ENCODE measurements at places on chromosomes 11 and 22.

GRCh38 chr22:49574881-49575702 lies 252.6 kb downstream of the BRD1 start:
- no peak for DNase-seq

- no peak for DNase-seq
Measured at GRCh38 chr11:86119906-86120305, 51.0 kb upstream of the PICALM start.

- no peak for DNase-seq
Measured at GRCh38 chr22:21919526-21920307, 32.9 kb downstream of the PPM1F start.

- no peak for DNase-seq
Measured at GRCh38 chr11:19161651-19162050, 40.1 kb downstream of the CSRP3 start.

- DNase-seq: no peak
Measured at GRCh38 chr11:11306855-11307254, 46.2 kb downstream of the CSNK2A3 start.

GRCh38 chr11:85076535-85077330 lies 550.4 kb downstream of the DLG2 start:
- DNase-seq: no peak

DNA sequence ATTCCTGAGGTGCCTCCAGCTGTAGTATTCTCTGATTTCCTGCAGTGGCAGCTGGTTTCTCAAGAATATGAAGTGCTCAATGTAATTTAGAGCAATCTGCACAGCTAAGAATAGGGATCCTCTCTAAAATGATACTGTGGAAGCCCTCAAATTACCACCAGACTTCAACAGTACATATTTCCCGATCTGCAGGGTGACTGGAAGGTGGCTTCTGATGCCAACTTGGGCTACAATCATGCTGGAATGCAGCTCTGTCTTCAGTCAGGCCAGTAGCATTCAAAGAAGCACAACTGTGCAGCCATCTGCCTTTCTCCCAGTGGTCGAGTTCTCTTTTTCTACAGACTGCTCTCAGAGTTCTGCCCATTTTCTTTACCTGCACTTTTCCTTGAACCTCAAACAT lies 55.5 kb upstream of the CD5 start:
- no peak for DNase-seq

DNA sequence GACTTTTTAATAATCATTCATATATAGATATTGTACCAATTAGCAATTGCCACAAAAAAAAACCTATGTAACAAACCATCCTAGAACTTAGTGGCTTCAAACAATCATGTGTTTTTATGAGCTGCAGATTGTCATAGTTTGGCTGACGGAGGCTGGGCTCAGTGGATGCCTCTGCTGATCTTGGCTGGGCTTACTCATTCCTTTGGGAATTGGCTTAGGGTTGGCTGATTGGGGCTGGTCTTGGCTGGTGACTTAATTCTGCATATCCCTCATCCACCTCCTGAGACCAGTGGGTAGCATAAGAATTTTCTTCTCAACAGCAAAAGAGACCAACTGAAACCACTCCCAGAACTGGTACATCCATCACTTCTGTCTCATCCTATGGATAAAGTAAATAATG lies 57.9 kb upstream of the PHF21B start:
- no peak for DNase-seq

DNA sequence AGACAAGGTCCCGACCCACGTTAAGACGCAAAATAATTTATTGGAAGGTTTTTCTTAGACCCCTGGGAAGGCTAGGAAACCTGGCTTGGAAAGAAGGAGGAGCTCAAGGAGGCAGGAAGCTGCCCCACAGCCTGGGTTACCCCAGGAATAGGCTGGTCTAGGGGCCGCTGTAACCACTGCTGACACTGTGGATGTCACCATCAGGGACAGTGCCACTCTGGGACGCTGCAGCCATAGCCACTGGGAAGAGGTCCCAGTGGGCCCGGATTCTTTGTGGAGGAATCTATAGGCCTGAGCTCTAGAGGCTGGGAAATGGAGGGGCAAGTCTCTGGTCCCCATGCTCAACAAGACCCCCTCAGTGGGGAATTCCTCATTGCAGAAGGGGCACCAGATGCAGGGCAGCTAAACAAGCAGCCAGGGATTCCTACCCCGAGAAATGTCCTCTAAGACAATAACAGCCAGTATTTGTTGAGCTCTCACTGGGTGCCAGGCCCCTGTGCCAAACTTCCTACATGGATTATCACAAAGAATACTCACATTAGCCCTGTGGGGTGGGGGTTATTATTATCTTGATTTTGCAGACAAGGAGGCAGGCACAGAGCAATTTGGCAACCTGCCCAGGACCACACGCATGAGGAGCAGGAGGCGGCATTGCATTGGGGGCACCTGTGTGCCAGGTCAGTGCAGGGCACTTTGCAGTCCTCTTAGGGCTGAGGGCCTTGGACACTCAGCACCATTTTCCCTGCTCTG lies 19.5 kb upstream of the CHKA start:
- DNase-seq: no peak

- DNase-seq: no peak
Measured at GRCh38 chr11:27218421-27219038, 144.5 kb downstream of the CCDC34 start.

- no peak for DNase-seq
Measured at GRCh38 chr11:12029119-12029518, 20.7 kb upstream of the DKK3 start.

- DNase-seq: no peak
Measured at GRCh38 chr11:12944889-12945288, 64.2 kb upstream of the RASSF10 start.

DNA sequence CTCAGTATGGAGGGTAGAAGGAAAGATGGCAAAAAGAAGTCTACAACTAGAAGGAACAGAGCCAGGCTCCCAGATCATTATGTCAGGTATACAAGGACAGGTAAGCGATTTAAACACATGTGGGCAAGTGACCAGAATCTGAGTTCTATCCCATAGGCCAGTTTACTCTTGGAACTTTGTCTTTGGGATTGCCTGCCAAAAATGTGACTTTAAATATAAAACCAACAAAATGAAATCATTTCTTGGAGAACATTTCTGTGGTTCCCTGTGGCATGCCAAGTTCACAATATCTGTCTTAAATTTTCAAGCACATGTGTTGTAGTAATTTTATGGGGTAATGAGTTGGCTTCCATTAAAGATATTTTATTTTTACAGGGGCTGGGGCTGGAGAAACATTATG lies 141.0 kb downstream of the SLC17A6 start:
- no peak for DNase-seq
